ENCODE measurements at places on chromosomes 12 and 14.

GRCh38 chr12:54936736-54937135 is 47.8 kb downstream of the TESPA1 start:
- DNase-seq: no peak

DNA sequence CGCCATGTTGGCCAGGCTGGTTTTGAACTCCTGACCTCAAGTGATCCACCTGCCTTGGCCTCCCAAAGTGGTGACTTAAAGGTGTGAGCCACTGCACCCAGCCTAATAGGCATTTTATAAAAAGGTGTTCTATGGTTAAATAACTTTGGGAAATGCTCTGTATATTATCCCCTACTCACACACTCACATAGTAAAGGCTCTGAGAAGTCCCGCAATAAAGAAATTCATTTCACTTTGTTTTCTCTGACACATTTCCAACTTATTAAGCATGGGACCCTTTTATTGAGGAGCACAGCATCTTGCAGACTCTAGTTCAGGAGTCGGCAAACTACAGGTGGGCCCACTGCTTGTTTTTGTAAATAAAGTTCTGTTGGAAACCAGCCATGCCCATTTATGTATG is 63.9 kb downstream of the RNFT2 start:
- no peak for DNase-seq

GRCh38 chr12:2482938-2483660 is 311.7 kb upstream of the FKBP4 start:
- DNase-seq: no peak

DNA sequence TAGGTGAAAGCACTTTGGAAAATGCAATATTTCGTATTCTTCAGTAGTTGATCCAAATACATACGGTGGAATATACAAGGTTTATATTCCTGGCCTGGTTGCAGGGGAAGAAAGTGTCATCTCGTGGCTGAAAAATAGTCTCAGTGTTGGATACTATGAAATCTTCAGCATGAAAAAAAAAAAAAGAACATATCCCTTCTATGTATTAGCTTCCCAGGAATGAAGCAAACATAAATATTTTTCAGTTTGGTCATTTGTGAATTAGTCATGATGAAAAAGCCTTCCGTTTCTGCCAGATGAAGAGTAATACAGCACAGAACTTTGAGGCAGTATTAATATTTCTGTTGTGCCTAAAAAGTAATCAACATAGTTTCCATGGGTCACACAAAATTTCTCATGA is 36.7 kb downstream of the FLRT2 start:
- no peak for DNase-seq

DNA sequence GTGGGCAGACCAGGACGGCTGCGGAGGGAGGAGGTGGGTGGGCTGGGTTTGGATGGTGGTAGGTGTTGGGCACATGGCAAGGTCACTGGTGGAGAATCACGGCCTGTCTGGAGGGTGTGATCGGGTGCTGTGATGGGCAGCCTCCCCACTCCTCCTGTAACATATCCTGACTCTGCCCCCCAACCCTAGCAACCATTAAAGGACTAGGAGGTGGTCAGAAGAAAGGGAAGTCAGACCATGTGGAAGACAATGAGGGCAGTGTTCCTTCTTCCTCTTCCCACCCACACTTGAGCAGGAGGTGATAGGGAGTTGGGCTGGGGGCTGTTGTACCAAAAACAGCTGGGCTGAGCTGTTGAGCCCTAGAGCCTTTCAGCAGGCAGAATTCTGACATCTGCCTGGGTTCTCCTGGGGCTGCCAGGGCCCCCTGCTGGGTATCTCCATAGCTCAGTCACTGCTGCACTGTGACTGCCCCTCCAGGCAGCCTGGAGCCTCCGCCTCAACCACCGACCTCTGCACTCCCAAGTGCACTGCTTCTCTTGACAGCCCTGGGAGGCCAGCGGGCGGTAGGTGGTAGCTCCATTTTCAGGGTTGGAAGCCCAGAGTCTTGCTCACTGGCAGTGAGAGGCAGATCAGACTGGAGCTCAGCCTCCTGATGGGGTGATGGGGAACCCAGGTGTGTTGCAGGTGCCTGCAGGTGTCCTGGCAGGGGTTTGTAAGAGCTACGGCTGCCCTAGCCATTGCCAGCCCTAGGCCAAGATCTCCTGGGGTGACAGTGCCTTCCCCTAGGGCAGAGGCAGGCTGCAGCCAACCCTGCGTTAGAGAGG is 15.4 kb downstream of the VASH1 start:
- no peak for DNase-seq

DNA sequence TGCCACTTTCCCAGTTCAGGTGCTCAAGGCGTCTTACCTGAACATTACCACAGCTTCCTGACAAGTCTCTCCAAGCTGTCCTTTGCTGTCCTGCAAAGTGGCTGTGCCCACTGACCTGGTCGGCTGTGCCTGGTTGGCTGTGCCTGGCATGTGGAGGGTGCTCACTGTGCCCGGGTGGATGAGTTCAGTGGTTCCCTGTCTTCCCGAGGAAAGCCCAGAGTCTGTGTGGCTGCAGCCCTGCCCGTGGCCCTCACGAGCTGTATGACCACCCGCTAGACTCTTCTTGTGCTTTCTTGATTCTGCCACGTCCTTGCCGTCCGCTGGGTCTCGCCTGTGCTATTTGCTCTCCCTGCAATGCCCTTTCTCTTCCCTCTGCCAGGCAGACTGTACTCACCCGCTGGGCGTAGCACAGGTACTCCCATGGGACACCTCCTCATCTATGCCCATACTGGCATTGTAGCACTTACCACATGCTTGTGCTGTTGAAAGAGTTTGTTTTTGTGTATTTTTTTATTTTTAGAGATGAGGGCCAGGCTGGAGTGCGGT is 95.9 kb downstream of the TSPAN9 start:
- no peak for DNase-seq

- no peak for DNase-seq
Measured at GRCh38 chr12:103423516-103423910, 72.3 kb downstream of the C12orf42 start.

DNA sequence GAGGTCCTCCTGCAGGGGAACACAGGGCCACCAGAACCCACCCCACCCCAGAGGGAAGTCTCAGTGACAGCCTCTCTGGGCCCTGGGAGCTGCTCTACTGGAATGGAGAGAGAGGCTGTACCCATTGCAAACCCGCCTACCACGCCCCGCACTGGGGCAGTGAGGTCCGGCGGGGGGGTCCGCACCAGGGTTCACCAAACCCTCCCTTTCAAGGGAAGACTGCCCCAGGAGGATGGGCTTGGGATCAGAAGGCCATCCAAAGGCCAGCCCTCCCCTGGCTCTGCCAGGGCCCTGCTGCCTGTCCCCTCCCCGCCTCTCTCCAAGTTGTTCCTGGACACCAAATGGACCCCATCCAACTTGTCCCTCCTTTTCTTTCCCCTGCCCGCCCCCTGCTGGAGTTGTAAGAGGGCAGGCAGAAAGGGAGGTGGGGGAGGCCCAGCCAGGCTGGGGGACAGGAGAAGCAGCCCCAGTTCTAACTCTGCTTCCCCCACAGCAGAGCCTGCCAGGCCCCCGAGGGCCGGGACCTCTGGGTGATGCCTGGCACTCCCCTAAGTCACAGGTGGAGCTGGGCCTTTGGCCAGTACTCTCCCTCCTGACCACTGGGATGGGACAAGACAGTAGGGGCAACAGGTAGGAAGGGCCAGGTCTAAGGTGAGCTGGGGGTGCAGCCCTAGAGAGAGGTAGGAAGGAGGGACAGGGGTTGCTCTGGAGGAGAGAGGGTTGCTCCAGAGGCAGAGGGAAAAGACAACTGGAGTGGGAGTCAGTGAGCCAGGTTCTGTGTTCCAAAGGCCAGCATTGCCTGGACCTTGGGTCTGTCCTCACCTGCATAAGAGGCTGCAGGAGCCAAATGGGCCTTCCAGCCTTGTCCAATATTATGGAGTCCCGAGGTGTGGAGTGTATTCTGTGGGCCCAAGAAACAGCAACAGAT is 3.2 kb upstream of the DIO3 start:
- DNase-seq: no peak

GRCh38 chr14:95106971-95107370 is 50.4 kb downstream of the DICER1 start:
- no peak for DNase-seq
